ENCODE measurements at places on chromosomes 5 and 9.
A peak's percentile ranks its signal among the peaks of the same experiment; 100 is the strongest.

DNA sequence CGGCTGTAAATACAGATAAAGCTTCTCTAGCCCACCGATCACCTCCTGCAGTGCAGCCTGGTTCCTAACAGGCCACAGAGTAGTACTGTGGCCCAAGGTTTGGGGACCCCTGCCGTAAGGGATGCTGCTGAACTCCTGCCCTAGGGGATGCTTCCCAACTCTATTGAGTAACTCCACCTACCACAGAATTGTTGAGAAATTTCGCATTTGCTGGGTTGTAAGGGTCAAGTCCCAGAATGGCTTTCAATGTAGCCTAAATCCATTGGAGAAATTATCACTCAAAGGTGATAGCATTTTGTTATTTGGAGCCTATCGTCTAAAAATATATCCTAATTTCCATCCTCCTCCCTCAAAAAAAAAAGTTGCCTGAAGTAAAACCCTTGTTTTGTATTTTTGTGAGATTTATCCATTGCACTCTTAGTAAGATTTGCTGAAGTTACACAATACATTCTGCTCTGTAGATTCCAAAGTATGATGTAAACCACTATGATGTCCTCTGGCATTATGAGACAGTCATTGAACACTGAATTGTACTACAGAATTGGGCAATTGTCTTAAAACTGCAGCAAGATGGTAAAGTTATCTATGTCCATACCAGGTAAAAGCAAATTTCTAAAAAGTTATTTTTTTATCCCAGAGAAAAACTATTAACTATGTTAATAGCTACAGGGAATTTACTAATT, 14.0 kb downstream of the ACTBL2 start:
- DNase-seq: no peak

GRCh38 chr5:4674166-4674565, 466.0 kb upstream of the ADAMTS16 start:
- no peak for DNase-seq

DNA sequence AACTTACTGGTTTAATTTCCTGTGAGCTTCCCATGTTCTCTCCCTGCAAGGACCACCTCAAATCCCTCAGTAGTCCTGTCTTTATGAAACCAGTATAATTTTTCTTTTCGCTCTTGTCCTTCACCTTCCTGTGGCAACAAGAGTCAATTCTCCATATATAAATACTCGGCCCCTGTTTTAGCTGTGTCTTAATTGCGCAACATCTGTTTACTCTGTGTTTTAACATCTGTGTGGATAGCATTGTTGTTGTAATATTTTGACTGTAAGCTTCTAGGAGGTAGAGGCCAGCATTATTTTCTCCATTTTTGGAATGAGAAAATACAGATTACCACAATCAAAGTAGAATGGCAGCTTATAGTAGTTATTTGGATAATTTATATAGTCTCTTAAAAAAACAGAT, 30.2 kb upstream of the CDKN2B start:
- DNase-seq: no peak

DNA sequence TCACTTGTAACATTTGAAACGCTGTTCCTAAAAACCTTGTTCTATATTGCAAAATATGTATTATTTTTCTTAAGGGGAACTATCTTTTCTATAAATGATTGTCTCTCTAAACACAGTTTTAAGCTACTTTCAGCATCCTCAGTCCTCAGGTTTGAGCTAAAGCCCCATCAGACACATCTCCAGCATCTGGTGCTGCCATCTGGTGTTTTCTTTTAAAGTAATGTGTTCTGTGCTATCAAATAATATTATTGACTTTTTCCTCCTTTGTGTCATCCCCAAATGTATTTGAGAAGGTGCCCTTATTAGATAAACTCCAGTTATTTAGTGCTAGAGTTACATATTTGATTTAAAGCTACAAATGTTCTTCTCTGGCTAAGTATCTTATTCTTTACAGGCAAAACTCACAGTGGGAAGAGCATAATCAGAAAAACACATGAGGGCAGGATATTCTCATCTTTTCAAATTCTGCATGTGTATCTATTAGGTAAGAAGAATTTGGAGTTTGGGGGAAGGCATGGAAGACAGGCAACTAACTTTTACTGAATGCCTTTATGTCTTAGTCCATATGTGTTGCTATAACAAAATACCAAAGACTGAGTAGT, 27.5 kb downstream of the ZNF474 start:
- no peak for DNase-seq

GRCh38 chr9:33445389-33446239, 1.8 kb downstream of the AQP3 start:
- DNase-seq: no peak

- no peak for DNase-seq
Observed at GRCh38 chr5:66621146-66621545, 25.0 kb downstream of the MAST4 start.

GRCh38 chr5:68282001-68282400, 66.4 kb downstream of the PIK3R1 start:
- no peak for DNase-seq

GRCh38 chr9:32004431-32005076, 379.9 kb upstream of the ACO1 start:
- no peak for DNase-seq

GRCh38 chr9:38393128-38393796, 760 bp downstream of the ALDH1B1 start:
- no peak for DNase-seq

DNA sequence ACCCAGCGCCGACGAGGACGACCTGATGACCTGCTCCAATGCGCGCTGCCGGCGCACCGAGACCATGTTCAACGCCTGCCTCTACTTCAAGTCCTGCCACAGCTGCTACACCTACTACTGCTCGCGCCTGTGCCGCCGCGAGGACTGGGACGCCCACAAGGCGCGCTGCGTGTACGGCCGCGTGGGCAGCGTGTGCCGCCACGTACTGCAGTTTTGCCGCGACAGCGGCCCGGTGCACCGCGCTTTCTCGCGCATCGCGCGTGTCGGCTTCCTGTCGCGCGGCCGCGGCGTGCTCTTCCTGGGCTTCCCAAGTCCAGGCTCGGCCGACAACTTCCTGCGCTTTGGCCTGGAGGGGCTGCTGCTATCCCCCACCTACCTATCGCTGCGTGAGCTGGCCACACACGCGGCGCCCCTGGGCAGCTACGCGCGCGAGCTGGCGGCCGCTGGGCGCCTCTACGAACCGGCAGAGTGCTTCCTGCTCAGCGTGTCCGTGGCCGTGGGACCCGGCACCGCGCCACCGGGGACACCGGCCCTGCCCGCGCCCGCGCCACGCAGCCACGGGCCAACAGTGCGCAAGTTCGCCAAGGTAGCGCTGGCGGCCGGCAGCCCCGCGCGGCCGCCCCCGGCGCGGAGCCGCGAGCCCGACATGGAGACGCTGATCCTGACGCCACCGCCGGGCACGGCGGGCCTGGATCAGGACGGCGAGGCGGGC, 2.7 kb upstream of the PHPT1 start:
- DNase-seq: no peak

GRCh38 chr5:52771343-52772039, 16.2 kb upstream of the ITGA1 start:
- no peak for DNase-seq

DNA sequence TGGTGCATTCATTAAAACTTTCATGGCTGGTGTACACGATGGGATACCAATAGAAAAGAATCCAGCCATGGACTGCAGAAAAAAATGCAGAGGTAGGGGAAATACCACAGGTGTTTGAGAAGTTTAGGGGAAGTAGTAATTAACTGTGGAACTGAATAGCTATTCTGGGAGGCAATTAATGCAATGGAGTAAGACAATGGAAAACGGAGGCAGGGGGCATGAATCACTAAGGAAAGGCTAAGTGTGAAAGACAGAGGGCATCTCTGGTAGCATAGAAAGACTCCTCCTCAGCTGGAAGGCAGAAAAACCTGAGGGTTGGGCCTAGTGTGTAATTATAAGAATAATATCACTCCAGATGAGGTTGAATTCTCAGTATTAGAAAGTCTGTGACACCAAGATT, 30.9 kb upstream of the NPR3 start:
- DNase-seq: no peak

DNA sequence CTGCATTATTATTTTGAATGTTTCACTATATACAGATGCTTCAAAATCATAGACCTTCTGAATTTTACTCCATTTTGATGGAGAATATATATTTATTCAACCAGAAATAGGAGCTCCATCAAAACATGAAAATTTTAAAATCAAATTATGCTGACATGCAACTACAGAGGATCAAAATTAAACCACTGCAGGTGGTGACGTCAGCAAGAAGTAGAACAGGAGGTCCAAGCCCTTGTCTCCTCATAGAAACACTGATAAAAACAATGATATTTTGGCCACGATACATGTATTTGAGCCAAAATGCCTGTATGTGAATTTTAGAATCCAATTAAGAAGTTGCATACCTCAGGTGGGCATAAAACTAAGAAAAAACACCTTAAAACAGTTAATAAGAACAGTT, 236.6 kb upstream of the FBXL7 start:
- DNase-seq: no peak

DNA sequence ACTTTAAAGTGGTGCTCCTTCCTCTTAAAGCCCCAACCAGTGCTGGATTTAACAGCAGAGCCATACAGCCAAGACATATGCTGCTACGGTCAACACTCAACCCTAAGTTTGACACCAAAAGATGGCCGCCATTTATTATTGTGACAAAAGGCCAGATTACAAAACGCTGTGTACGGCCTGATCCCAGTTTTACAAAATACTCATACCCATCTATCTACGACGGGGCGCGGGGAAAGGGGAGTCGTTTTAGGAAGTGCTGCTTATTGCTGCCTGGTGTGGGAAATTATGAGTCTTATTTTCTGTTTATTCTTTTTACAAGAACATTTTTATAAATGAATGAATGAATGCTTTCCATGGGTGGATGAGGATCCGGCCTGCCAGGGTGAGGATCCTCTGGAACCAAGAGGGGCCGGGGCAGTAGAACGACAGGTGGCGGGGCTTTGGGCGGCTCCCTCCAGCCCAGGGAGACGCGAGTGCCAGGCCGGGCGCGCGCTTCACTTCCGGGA, 457 bp upstream of the IDNK start:
- no peak for DNase-seq

DNA sequence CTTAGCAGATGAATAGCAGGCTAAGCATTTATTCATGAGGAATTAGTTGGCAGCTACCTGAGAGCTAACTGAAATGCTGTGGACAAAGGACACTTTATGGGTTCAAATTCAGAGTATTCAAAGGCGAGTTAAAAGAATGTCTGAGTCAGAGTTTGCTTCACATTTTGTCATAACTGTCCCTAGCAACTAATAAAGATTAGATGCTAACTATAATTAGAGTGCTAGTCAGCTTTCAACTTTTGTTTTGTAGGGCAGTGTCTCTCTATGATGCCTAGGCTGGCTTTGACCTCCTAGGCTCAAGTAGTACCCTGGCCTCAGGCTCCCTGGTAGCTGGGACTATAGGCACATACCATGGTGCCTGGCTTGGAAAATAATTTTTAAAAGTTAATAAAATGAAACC, 4.6 kb downstream of the SMC5 start:
- no peak for DNase-seq

DNA sequence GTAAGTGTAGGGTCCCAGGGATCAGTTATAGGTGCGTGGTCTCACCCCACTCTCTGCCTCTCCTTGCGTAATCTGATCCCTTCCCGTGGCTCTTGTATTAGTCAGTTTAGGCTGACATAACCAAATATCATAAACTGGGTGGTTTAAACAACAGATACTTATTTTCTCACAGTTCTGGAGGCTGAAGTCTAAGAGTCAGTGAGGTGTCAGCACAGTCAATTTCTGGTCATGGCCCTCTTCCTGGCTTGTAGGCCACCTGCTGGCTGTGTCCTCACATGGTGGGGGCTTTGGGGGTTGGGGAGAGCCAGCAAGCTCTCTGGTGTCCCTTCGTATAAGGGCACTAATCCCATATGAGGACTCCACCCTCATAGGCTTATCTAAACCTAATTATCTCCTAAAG, 32.3 kb downstream of the CARTPT start:
- no peak for DNase-seq

GRCh38 chr9:100309992-100310391, 42.8 kb downstream of the TEX10 start:
- no peak for DNase-seq

DNA sequence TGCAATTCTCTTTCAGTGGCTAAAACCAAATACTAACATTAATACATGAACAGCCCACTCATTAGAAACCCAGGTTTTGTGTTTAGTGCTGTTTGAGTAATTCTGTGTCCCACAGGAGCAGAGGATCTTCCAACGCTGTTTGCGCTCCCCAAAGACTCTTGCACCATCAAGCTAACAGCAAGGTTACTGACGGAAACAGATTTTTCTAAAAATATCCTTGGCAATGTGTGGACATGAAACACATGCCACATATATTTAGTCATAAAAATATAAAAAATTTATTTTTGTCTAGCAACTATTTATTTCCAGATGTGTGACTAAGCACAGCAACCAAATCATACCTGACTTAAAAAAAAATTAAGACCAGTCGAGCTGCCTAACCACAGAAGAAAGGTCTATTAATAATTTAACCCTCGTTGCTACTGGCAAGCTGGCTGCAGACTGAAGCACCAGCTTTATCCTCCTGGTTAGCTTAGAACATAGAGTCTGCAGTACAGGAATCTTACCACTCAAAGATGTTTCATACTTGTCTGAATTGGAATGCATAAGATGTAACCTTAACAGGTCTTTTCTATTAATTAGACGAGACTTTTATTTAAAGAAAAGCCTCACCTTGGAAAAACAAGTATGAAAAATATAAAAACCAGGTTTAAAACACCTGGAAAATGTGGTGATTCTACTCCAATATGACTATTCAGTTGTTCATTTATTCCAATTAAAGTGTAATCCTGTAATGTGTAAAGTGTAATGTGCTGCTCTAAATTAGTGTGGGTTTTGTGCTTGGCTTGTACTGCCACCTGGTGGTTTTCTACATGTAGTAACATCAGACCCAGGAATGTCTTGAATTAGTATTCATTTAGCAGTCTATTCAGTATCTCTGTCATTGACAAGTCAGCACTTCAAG, 272.5 kb downstream of the EPB41L4A start:
- peak; percentile 25 for DNase-seq

DNA sequence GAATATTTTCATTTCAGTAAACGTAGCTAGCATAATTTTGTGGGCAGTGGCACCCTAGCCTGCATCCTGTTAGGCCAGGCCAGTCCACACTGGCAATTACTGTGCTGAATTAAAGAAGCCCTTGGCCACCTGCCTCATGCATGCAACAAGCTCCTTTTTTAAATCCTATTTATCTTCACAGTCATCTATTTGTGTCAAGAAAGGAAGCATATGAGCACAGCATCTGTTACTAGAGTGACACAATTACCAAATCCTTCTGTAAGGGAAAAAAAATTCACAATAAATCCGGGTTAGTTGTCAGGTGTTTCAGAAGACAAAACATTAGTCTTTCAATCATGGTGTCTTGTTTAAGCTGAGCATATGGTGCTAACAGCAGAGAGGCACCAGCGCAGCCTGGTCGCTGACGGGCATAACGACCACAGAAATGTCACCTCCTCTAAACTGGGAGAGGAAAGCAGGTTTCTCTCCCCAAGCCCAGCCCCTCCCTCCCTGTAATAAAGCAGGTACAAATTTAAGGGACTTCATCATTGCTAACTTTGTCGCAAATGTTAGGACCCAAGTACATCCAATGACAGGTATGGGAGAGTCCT, 520.6 kb downstream of the CTNND2 start:
- no peak for DNase-seq

GRCh38 chr9:72622186-72622585, 100.8 kb downstream of the TMC1 start:
- no peak for DNase-seq

- no peak for DNase-seq
Observed at GRCh38 chr5:53099546-53099945, 10.0 kb downstream of the MOCS2 start.
